AG09319 (cell line): ENCODE measurements at places on chromosomes 4 and X.
A peak's percentile ranks its signal among the peaks of the same experiment; 100 is the strongest.

DNA sequence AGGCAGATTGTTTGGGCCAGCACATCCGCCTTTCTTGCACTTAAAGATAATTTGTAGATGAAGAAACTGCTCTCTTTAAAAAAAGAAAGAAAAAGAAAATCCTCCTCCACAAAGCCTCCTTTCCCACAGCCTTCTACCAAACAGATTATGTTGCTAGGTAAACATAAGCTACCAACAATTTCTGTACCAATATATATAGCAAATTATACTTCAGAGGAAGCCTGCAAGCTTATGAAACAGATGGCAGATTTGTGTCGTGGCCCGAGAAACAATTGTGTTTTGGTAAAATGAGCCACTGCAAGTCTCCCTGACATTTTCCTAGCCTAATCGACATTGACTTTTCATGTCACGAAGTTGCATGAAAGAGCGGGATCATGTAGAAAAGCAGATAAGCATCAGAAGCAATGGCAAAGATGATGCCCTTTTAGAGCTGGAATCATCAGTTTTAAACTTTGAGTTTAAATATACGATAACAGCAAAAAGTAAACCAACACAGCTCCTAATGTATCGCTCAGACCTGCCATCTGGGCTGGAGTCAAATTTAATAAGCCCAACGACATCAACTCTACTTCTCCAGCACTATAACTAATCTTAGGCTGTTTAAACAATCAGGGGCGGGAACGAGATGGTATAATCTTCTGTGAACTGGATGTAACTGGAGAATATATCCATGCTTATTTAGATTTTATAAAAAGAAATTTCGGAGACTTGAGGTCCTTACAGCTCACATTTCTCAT lies 94.9 kb upstream of the PLAC1 start:
- DNase-seq = no peak

DNA sequence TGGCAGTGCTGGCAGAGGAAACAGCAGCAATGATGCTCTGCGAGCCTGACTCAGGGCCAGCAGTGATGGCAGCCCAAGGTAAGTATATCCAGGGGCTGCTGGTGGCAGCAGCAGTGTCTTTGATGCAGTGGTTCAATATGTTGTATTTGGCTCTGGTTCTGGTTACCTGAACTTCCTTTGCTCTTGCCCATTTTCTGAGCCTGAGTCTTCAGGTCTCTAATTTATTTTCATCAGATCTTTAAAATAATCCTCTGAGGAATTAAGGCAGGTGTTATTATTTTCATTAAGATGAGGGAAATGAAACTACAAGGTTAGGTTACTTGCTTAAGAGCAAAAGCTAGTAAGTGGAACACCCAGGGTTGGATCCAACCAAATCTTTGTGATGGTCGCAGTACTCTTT lies 102.8 kb upstream of the BMP2K start:
- no peak for DNase-seq

DNA sequence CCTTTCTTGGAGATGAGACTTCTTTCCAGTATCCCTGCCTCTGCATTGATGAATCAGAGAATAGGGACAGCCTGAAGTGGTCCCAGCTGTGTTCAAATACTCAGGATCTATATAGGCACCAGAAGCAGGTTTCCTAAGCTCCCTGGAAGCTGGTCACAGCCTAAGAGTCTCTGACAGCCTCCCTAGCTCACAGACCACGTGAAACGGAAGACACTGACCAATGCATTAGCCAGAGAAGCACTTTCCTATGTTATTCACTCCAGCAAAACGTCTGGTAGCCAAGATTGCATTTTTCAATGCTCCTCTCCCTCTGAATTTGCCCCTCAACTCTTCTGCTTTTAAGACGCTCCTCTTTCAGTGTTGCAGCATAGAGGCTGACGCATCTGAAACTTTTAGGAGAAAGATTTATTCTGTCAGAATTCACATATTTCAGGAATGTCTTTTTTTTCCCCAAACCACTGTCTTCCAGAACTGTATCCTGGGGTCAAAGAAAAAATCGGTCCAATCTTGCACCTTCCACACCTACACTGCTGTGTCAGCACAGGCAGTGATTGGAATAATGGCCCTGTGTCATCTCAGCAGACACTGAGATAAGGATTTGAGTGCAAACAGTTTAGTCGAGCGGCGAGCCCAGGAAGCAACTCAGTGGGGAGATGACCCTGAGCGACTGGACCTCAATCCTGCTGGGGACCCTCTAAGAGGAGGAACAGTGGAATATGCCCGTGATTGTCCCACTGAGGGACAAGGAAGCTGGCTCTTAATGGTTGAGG lies 109.4 kb downstream of the SMIM20 start:
- no peak for DNase-seq

DNA sequence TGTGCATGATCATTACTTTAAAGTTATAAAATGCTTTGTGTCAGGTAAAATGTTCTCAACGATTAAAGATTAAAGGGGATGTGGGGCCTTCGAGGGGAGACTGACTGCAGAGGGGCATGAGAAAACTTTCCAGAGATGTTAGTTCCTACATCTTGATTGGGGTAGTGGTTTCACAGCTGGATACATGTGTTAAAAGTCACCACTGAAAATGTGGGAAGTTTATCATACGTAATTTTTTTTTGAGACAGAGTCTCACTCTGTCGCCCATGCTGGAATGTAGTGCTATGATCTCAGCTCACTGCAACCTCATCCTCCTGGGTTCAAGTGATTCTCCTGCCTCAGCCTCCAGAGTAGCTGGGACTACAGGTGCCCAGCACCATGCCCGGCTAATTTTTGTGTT lies 79.5 kb downstream of the RBM47 start:
- DNase-seq = no peak

DNA sequence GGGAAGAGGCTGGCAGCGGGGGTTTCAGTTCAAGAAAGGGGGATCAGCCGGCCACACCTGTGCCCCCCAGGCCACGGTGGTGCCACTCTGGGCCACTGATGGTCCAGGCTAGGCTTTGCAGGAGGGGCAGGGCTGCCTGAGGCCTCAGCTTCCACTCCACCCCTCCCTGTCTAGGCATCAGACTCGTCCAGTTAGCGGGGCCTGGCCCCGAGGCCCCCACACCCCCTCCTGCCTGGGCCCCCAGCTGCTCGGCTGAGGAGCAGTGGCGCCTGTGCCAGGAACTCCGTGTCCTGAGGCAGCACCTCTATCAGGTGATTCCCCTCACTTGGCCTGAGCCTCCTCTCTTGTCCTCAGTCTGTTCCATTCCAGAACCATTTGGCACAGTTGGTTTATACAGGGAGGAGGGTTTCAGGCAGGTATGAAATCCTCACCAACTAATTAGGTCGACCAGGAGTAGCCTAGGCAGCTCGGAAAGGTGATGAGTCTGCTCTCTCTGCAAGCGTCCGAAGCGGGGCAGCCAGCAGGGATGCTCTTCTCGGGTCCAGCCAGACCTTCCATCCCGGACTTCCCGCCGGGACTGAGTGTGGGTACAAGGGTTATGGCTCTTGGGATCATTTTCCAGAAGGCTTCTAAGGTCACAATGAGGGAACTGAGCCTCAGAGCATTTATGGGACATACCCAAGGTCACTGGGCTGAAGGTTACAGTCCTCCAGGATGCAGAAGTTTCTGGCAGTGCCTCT lies 2.1 kb downstream of the NSG1 start:
- no peak for DNase-seq

GRCh38 chr4:170089274-170089667 lies 485 bp downstream of the AADAT start:
- no peak for DNase-seq

DNA sequence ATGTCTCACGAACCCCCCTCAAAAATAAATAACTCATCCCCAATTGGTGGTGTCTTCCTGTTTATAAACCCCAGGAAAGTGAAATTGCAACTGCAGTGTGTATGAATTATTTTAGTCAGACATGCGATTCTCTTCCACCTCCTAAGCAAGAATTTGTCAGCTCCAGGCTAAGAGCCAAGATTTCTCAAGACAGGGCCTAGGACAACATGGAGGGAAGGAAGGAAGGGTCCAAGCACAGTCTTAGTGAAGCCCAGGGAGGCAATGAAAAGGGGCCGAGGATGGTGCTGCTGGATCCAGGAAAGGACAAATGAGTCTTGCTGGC lies 20.0 kb downstream of the SH3KBP1 start:
- no peak for DNase-seq

DNA sequence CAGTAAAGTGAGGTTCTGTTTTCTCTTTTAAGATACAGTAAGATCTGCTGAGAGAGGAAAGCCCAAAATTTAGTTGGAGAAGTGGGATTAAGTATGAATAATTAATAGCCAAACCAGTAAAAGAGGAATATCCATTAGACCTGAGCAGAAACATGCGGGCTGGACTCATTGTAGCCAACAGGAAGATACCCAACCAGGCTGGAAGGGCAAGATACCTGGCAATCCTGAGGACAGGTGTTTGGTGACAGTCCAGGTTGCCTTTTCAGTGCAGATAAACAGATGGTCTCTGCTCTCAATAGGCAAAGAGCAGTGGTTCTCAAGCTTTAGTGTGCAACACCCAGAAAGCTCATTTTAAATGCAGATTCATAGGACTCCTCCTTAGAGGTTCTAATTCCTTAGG lies 980.8 kb upstream of the GRID2 start:
- no peak for DNase-seq

DNA sequence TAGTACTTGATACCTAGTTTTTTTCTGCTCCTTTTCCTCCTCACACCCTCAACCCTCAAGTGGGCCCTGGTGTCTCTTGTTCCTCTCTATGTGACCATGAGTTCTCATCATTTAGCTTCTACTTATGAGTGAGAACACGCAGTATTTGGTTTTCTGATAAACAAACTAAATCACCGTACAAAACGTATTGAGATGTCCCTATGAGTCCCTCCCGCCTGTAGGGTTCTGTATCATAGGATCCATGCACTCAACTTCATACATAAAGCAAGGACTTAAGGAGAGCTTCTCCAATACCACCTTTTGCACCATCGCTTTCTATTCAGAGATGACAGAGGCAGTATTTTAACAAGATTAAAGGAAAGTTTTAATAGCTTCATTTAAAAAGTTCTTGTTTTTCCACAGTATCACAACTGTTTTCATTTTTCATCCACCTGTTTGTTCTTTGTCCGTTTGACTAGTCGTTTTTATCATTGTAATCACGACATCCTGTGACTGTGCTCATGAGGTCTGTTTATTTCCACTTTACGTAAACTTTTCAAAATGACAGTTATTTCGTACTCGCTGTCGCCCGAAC lies 457 bp upstream of the RAB9A start:
- DNase-seq = no peak

DNA sequence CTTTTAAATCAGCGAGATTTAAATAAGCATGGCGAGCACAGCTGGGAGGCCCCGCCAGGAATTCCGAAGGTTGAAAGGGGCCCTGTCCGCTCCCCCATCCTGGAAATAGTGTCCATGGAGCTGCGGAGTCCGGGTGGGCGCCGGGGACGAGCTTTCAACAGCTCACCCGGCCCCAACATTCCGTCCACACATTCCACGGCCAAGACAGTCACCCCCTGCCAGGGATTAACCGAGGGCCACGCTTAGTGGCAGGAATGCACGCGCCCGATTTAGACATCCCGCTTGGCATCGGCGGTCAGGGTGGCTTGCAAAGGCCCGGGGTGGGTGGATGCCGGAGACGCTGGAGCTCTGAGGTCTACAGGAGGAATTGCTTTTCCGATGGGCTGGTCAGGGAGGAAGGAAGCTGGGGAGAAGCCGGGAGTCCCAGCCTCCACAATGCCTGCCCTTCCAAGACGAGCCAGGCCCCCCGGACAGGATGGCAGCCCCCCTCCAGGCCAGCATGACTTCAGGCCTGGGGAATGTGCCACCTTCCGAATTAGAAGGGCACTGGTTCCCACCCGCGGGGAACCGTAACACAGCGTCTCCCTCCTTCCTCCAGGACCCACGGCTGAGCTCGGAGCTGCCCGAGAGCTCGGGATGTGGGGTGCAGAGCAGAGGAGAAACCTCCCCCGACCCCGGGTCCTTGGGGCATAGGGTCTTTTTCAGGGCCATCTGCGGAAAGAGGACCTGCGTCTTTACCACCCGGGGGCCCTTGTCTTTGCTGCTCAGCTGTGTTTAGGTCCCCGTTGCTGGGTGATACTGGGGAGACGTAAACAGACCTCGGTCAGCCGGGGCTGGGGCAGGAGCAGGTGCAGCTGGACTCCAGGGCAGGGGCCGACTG lies 26.9 kb upstream of the PPP2R3B start:
- no peak for DNase-seq

- no peak for DNase-seq
These were observed 69.2 kb downstream of the MTNR1A start for GRCh38 chr4:186486172-186486571.

DNA sequence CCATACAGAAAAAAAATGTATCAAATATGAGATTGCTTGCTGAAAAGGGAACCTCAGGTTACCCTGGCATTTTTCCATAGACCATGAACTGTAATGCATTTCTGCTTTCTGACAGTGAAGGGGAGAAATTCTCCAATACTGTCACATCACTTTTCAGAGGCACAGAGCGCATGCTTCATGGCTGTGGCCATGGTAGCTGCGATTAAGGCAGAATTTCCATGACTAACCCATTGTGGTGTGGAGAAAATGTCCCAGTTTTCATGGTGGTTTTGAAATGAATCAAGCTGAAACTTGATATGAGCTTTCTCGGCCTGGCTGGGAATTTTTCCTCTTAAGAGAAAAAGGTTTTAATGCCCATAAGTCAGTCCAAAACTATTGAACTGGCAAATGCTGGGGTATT lies 39.5 kb upstream of the MAP3K15 start:
- peak; percentile 60 for DNase-seq

GRCh38 chrX:125203365-125203736 lies 116.3 kb upstream of the TEX13C start:
- no peak for DNase-seq

GRCh38 chr4:112807083-112807482 lies 170.1 kb downstream of the LARP7 start:
- DNase-seq = no peak

DNA sequence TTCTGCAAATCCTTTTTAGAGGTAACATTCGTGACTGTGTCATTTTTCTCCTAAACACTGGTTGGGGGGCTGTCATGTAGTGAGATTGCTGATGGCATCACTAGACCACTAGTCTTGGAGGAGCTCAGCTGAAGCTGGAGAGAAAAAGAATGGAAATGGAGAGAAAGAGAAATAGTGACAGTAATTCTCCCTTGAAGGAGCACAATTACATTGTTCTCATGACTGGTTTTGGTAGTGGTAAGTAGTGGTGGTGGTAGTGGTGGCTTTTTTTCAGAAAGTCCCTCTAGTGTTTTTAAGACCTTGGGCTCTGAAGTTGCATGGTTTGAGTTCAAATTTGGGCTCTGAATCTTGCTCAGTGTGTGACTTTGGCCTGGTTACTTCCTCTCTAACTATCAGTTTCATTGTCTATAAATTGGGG lies 99.8 kb downstream of the LARP7 start:
- DNase-seq = no peak

- DNase-seq = no peak
These were observed 58.5 kb upstream of the TTC29 start for GRCh38 chr4:147003956-147004809.

- DNase-seq = no peak
These were observed 26.3 kb downstream of the FLNA start for GRCh38 chrX:154348114-154348531.

- DNase-seq = no peak
These were observed 105.6 kb upstream of the JADE1 start for GRCh38 chr4:128703948-128704347.

DNA sequence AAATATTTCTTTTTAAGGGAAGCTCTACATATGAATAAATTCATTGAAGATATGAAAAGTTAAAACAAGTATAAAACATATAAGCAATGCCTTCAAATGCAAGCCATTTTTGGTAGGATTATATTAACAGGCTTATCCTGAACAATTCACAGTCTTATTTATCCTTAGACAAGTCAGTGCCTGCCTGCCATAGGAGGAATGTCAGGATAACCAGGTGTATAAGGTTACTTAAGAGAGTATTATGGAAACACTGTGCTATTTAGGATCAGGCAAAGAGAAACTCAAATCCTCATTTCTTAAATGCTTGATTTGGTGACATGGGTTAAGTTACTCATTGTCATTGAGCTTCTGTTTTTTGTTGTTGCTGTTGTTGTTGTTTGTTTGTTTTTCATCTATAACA lies 2029.9 kb upstream of the AGA start:
- DNase-seq = no peak
